Foreskin keratinocyte (primary cell): ENCODE measurements at places on chromosomes 11 and 22. TPM values are rescaled to one million over a fixed set of nuclear protein-coding genes. Genes with fewer than 3 reads are reported as not detected.

DNA sequence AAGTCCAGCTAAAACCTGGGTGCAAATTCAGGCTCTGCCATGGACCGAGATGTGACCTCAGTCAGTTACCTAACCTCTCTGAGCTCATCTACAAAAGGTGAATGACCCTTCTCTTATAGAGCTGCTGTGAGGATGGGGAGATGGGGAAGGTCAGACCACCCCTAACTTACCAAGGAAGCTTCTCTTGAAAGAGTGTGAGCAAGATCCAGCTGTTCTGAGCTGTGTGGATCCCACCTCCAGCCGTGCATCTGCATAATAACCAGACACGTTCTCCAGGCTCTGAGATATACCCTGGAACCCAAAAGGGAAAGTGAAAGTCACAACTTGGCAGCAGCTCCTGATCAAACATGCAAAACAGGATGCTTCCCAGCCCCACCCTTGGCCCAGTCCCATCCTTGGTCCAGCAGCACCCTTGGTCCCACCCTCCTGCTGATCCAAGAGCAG lies at the start of gene APOL3:
TSS of gene APOL3 (minus strand) at position 257 of the 444 bp plus-strand sequence. CDS start 11,700 bp downstream, outside the sequence.
- no peak for DNase-seq

Gene BACE1-AS
- total RNA-seq, result 3.6 and 3.9 TPM in 2 replicates

Gene PSMC3
- total RNA-seq, result 209 and 242 TPM in 2 replicates

GRCh38 chr11:123255909-123256308 lies 60.9 kb upstream of the CLMP start:
- DNase-seq, result no peak

DNA sequence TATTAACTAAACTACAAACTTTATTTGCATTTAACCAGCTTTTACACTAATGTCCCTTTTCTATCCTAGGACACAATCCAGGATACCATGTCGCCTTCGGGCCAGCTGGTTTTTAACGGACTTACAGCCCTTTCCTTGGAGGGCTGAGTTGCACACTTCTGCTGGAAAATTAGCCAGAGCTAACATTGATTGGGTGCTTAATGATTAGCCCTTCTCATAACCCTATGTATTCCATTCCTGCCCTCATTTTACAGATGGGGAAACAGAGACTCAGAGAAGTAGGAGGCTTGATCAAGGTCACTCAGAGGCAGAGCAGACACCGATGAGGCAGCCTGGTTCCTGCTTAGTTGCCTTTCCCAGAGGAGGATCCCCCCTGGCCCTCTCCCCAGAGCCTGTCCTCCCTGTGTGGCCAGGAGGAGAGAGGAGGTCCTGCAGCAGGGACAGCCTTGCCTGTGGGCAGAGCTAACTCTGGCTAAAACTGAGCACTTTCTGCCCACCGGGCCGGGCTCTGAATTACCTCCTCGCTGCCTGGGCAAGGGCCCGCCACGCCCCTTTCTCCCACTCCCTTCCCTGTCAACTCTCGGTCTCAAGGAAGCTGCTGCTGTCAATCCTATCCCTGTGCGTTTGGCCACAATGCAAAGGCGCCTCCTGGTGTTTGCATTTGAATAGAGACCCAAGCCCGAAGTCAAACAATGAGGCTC lies 59.6 kb upstream of the PAX6 start:
- DNase-seq, result no peak

Gene CRYBB3
- total RNA-seq, result not detected in 2 replicates
